ENCODE measurements at places on chromosomes 11 and 22.
A peak's percentile ranks its signal among the peaks of the same experiment; 100 is the strongest.

- no peak for DNase-seq
Observed at GRCh38 chr11:126988655-126989054, 11.9 kb downstream of the KIRREL3 start.

DNA sequence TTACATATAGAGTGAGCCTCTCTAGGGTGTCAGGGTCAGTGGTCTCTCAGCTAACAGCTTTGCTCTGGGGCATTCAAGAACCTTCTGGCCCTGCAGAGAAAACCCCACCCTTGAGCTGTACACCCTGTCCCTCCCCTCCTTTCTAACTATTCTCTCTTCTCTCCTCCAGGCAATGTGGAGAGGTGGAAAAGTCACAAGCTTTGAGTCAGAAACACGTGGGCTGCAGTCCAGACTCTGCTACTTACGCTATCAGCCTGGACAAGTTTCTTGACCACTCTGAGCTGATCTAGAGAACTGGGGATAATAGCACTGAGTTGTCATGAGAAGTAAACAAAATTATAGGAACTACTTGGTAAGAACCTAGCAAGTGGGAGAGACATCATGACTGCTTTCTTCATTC, 10.7 kb upstream of the FAM83F start:
- no peak for DNase-seq

DNA sequence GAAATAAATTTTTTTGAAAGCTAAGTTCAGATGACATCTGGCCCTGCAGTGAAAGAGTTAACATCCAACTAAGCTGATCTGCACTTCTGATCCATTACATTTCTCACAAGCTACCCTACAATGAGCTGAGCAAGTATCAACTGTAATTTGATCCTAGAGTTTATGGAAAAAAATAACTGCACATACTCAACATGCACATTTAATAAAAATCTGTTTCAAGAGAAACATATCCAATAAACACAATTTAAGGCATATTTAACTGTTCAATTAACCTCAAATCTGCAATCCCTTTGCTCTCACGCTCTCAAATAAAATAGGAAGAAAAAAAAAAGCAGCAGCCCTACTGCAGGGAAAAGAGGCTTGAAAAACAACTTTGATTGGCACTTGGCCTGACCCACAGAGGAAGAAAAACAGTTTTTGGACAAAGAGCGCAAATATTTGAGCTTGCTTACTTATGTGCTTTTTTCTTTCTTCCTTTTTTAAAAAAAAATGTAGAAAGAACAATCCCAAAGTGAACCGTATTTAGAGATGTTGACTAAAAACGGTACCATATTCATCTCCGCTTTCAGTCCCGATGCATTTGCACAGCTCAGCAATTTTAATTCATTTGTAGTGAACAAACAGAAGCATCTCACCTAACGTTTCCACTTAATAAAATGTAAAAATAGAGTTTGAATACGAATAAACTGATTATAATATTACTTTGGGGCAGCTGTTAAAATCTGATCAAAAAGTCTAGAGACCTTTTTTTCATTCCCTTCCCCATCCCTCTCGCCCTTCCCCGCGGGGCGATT, 1.6 kb downstream of the SESN3 start:
- DNase-seq, result no peak

- no peak for DNase-seq
Observed at GRCh38 chr11:36469881-36470802, 39.9 kb downstream of the TRAF6 start.

DNA sequence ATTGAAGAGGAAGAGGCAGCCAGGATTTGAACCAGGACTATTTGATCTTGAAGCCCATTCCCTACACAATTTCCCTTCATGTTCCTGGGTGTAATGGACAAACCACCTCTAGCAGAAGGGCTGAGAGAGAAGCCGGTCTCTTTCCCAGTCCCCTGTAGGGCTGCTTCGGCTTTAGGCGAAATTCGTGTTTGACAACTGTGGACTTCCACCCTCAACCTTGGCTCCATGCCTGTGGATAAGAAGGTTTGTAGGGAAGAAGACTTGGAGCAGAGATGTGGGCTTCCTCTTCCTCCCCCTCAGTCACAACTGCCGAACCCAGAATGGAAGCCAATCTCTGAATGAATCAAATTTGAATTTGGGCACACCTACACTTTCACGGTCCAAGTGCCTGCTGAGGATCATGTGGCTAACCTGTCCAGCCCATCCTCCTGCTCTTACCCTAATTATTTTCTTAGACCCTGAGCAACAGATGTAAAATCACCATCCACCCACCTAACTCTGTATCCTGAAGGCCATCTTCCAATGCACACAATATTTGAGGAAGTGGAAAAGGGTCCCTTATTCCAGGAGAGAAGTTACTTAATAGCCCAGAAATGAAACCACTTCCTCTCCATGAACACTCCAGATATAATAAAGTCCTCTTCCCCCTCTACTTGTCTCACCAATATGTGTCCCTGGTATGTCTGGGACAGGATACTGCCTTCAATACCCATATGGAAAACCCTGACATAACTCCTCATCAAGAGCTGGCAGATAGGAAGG, 10.1 kb upstream of the SCN2B start:
- no peak for DNase-seq

DNA sequence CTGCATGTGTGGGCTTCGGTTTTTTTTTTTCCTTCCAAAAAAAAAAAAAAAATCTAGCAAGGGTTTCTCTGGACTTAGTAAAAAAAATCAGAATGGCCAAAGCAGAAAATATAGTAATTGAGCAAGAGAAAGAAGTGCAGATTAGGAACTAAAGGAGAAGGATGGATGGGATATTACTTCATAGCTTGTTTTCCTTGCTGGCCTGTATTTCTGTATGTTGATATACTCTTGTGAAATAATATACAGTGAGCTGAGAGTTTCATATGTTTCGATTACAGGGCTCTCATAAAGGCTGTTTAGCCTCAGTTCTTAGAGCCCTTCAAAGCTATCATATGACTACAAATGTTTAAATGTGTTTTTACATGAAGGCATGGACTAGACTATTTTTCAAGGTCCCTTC, 34.3 kb upstream of the NFRKB start:
- DNase-seq, result no peak

- no peak for DNase-seq
Observed at GRCh38 chr11:57228600-57228999, 8.4 kb downstream of the APLNR start.

DNA sequence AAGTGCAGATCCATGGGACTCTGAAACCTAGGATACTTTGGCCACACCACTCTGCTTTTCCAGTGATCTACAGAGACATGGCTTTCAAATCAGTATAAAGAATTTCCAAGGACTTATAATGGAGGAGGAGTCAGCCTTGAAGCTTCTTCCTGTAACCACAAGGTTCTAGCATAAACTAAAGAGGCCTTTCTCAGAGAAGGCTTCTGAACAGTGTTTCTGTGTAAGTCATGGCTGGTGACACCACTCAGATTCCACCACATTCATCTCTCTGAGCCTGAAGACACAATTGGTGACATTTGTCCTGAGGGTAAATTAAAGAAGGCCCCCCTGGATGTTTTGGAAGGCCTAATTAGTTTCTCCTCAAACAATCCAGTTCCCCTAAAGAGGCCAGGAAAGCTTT, 29.0 kb upstream of the ADORA2A start:
- DNase-seq, result no peak

- DNase-seq, result no peak
Observed at GRCh38 chr11:2528301-2529050, 83.7 kb downstream of the KCNQ1 start.

- no peak for DNase-seq
Observed at GRCh38 chr11:12901272-12901671, 107.8 kb upstream of the RASSF10 start.

- DNase-seq, result no peak
Observed at GRCh38 chr11:126217491-126217890, 5.9 kb downstream of the FAM118B start.

- DNase-seq, result no peak
Observed at GRCh38 chr22:26592421-26592891, 2.5 kb upstream of the TPST2 start.

DNA sequence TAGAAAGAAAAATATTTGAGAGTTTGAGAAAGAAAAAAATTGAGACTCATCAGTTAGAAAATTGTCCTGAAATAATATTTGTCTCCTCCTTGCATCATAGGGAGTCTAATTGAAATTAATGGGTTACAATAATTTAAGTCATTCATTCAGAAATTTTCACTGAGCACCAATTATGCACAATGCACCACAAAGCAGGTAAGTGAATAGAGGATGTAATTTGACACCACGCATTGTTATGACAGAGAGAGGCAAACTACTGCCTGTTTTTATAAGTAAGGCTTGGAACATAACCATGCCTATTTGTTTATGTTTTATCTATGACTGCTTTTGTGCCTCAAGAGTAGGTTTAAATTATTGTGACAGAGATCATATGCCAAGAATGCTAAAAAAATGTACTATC, 537.9 kb upstream of the FAT3 start:
- DNase-seq, result no peak

DNA sequence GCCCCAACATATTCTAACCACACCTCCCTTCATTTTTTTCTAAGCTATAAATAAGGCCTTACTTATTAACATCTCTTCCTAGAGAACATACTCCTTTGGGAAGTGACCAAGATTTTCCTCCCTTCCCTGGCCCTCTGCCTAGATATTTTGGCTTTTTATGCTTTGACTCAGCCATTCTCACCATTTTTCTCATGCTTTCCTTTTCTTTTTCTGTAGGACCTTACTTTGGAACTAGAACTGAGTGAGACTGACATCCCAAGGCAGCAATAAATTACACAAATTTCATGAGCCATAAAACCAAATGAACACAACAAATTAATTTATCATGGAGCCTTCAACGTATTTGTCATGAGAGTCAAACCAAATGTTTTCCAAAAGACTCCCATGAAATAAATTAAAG, 142.7 kb upstream of the CTSC start:
- no peak for DNase-seq

DNA sequence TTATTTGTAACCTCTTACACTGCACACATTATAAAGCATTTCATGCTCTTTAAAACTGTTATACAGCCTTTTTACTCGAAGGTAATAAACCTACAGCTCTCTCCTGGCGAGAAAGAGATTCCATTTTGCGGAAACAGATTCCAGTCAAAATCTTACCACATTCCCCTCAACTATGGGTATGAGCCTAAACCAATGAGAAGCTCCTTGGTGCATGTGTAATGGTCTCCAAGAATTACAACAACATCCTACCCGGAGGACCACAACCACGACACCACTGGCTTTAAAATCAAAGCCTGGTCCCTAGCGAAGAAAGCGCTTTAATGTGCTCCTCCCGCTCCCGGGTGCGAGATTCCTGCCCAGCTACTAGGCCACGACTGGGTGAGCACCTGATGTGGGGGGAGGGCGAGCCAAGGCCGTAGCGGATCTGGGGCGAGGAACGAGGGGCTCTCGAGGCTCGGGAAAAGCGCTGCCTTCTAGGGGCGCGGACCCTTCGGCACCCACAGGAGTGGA, 821 bp downstream of the CELF1 start:
- no peak for DNase-seq

DNA sequence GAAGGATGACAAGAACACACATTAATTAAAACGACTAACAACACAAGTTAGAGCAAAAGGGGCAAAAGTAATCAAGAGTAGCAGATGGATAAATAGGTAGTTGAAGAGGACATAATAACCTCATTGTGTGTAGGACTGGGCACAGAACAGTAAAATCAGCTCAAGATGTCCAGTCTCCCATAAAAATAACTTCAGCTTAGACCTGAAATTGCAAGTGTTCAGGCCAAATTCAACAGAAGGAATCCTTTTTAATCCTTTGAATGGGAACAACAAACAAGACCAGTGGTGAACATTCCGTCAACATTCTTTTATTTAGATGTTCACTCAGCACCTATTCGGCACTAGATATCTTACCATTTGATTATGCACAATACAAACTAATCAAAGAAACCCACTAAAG, 4.4 kb downstream of the MTMR2 start:
- DNase-seq, result no peak

- DNase-seq, result no peak
Observed at GRCh38 chr11:76410851-76411357, 29.8 kb downstream of the GVQW3 start.

GRCh38 chr11:132904607-132905006, 627.7 kb downstream of the OPCML start:
- DNase-seq, result peak; percentile 63

DNA sequence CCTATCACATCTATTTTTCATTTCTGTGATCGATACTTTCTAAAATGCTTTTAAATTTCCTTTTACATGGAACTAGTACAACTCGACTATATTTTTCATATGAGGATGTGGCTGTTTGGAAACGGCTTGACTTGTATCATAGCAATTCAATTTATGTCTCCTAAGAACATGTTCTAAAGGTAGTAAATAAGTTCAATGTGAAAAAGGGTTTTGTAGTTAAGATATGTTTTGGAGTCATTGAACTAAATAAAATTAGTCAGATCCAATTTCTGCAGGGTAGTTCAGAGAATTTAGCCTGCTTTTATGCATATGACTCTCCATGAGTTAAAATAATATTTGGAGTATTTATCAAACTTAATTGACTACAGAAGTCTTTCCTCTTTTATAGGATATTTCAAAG, 1121.4 kb downstream of the LRRC4C start:
- DNase-seq, result no peak

DNA sequence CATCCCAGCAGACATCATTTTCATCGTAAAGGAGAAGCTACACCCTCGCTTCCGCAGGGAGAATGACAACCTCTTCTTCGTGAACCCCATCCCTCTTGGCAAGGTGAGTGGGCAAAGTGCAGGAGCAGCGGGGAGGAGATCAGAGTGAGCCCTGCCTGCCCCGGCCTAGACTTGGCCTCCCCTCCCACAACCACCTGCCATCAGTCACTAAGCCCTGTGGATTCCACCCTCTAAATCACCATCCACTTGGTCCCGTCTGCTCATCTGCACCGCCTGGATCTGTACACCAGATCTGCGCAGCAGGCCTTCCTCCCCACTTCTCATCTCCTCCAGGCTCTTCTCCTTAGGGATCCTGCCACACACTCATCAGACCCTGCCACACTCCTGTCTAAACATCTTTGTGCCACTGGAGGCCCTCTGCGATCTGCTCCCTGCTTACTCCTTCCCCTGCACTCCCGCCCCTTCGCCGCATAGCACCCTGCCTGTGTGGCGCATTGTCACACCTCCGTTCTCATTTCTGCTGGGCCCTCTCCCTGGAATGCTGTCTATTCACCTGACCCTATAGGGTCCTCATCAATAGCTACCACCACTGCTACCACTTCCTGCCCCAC, 14.2 kb downstream of the UCP2 start:
- DNase-seq, result no peak

GRCh38 chr11:69657456-69657910, 16.5 kb downstream of the CCND1 start:
- DNase-seq, result no peak

- peak; percentile 22 for DNase-seq
Observed at GRCh38 chr11:29780756-29781155, 236.1 kb downstream of the KCNA4 start.

- no peak for DNase-seq
Observed at GRCh38 chr11:57180081-57180561, 1.6 kb upstream of the LRRC55 start.

DNA sequence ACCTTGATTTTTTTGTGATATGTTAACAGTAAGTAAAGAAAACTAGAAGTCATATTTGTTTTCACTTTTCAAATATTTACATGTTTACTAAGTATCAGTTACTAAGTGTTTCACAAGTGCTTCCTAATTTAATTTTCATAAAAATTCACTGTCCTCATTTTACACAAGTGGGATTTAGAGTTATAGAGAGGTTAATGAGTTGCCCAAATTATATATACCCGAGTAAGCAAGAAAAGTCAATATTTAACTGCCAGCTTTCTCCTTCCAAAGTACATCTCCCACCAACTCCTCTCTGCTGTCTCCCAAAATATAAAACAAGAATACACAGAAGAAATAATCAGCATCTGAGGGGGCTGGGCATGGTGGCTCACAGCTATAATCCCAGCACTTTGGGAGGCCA, 896.7 kb upstream of the ANO3 start:
- DNase-seq, result no peak

- DNase-seq, result no peak
Observed at GRCh38 chr22:45429981-45430775, 16.7 kb downstream of the RIBC2 start.

All from NCI-H1092 (cell line).